Cardiac ventricle fibroblast (primary cell): ENCODE measurements at places on chromosomes 1 and 21. TPM values are rescaled to one million over a fixed set of nuclear protein-coding genes. Genes with fewer than 3 reads are reported as not detected.

Gene CFAP74
- total RNA-seq = not detected in 2 replicates

Gene HSPA6
- 0.05 TPM in 1 of 2 replicates, not detected in the other for total RNA-seq

Gene HHIPL2
- 0.81 and 2.0 TPM in 2 replicates for total RNA-seq

Gene GSTM1
- not detected in 2 replicates for total RNA-seq

Gene LDLRAD1
- not detected in 2 replicates for total RNA-seq

Gene TRIM58
- not detected in 2 replicates for total RNA-seq
